Lower lobe of right lung (tissue), 2 donors: ENCODE measurements at places on chromosomes 5 and 9. TPM values are rescaled to one million over a fixed set of nuclear protein-coding genes. Genes with fewer than 3 reads are reported as not detected.

The CAMK2A gene
- total RNA-seq: 1.3 TPM

The ARHGAP26 gene
- 42.1 TPM for total RNA-seq

The CTSL gene
- 208 TPM for total RNA-seq

The HINT2 gene
- 32.6 TPM for total RNA-seq

The UBAP1 gene
- total RNA-seq: 47.0 TPM

DNA sequence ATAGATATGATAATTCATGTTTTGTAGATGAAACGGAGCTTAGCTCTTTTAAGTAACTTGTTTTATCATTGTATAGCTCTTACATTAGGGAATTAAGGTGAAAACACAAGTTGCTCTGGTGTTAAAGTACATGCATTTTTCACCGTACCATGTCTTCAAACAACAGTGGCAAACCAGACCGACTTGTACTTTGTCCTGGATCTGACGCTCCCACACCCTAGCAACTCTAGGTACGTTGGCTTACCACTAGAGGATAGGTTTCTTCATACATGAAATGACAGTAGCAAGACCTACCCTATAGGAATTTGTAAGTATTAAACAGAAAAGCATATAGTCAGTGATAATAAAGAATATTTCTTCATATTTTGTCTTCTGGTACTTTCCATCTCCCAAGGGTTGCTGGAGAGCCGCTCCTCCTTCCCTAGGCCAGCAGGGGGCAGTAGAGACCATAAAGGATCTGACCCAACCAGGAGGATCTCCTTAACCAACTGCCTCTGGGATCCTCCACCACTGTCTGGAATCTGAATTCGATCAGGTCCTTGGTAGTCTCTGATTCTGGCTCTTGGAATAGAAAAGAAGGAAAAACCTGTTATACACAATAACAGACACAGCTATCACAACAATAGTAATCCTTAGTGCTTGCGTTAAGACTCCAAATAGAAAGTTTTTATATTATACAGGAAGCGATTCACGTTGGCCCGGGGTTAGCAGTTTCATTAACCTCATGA is 136.7 kb downstream of the CAVIN4 start:
- H3K36me3 ChIP-seq: no peaks in the 10 kb centered on the region
- no peaks in the 10 kb centered on the region for H3K27me3 ChIP-seq
- H3K4me3 ChIP-seq: no peak overlapping the region
- no peak for DNase-seq

GRCh38 chr5:27855491-27855890 is 817.1 kb upstream of the CDH9 start:
- no peak for DNase-seq
- no peaks in the 10 kb centered on the region for H3K36me3 ChIP-seq
- H3K4me1 ChIP-seq: no peaks in the 10 kb centered on the region
- H3K27me3 ChIP-seq: no peaks in the 10 kb centered on the region

DNA sequence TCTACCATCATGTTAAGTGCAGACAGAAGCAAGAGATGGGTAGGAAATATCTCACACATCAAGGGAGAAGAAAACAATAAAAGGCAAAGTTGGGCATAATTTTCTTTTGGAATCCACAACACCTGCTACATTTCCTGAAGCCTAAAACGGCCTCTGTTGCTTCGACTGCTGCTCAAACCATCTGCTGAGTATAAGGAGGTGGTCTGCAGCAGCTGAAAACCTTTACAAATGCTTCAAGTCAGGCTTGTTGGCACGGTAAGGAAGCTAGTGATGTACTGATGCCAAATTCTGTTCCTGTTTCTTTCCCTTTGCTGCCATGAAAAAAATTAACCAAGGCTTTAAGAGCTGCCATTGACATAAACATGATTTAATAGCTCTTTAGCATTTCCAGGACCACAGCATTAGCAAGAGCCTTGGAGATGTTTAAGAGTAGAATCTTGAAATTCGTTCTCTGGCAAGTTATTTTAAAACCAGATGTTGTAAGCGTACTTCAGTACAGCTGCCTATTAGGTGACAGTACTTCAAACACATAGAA is 75.6 kb downstream of the DMRTA1 start:
- H3K27me3 ChIP-seq: no peaks in the 10 kb centered on the region
- H3K36me3 ChIP-seq: no peaks in the 10 kb centered on the region
- H3K27ac ChIP-seq: no peak overlapping the region
- H3K4me1 ChIP-seq: no peaks in the 10 kb centered on the region
- no peak overlapping the region for H3K4me3 ChIP-seq

DNA sequence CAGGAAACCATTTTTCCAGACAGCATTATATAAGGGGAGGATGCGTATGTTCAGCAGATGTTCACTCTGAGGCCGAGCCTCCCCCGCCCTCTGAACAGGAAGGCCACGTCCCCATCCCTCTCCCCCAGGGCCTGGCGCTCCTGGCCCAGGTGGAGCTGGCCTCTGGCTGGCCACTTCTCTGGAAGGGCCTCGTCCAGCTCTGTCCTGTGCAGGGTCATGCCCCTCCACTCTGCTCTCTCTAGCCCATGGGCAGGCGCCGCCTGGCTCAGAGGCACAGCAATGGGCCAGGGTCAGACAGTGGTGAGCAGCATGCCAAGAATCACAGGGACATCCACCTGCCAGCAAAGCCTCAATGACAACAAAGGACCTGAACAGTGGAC is 34.2 kb downstream of the ADAMTS2 start:
- H3K4me1 ChIP-seq: peaks cover 14% of the 10 kb centered on the region
- DNase-seq: no peak
- H3K4me3 ChIP-seq: no peak overlapping the region
- no peak overlapping the region for H3K27ac ChIP-seq
- H3K27me3 ChIP-seq: no peaks in the 10 kb centered on the region

- H3K4me3 ChIP-seq: no peak overlapping the region
- no peak overlapping the region for H3K27ac ChIP-seq
- DNase-seq: no peak
- H3K27me3 ChIP-seq: no peaks in the 10 kb centered on the region
These were observed 176.6 kb downstream of the FBXL7 start for GRCh38 chr5:15676591-15676990.

- H3K27me3 ChIP-seq: no peaks in the 10 kb centered on the region
- no peaks in the 10 kb centered on the region for H3K36me3 ChIP-seq
- no peak overlapping the region for H3K4me3 ChIP-seq
- DNase-seq: no peak
- H3K27ac ChIP-seq: no peak overlapping the region
These were observed 255.5 kb downstream of the KIAA0825 start for GRCh38 chr5:94362857-94363256.

DNA sequence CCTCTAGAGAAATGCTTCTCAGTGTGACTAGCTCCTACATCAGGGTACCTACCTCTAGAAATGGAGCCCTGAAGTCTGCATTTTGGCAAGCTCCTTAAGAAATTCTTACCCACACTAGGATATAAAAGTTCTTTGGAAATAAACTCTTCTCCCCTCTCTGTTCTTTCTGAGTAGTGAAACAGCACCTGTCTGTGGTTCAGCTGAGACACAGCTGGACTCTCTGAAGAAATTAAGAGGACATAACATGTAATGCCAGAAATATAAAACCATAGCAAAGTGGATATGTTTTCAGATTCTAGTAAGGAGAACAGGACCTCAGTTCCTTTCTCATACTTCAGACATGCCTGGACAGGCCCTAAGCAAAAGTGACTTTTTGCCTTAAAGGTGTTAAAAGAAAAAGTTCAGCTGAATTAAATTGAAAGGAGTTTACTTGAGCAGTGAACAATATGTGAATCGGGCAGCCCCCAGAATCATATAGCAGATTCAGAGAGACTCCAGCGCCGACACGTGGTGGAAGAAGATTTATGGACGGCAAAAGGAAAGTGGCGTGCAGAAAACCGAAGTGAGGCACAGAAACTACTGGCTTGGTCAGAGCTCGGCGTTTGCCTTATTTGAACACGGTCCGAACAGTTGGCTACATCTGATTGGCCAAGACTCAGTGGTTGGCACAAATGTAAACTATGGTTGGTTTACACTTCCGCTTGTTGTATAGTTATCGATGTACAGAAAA is 64.5 kb downstream of the PRKACG start:
- no peak overlapping the region for H3K27ac ChIP-seq
- H3K4me3 ChIP-seq: no peak overlapping the region
- DNase-seq: no peak
- H3K36me3 ChIP-seq: no peaks in the 10 kb centered on the region
- peaks cover 6% of the 10 kb centered on the region for H3K4me1 ChIP-seq

- no peaks in the 10 kb centered on the region for H3K27me3 ChIP-seq
- H3K36me3 ChIP-seq: no peaks in the 10 kb centered on the region
- DNase-seq: no peak
- H3K4me1 ChIP-seq: no peaks in the 10 kb centered on the region
- no peak overlapping the region for H3K27ac ChIP-seq
These were observed 1236.0 kb downstream of the MAT2B start for GRCh38 chr5:164741376-164741775.

- DNase-seq: no peak
- H3K27ac ChIP-seq: no peak overlapping the region
- no peaks in the 10 kb centered on the region for H3K27me3 ChIP-seq
These were observed 773.0 kb downstream of the MTRR start for GRCh38 chr5:8641786-8642505.
